Activated CD4-positive, alpha-beta memory T cell treated with anti-CD3 and anti-CD28 coated beads, Interleukin-2, amount 10 ng/mL, durations not matched to agents 7 days and 5 days (primary cell): ENCODE measurements at places on chromosomes 13 and 19. TPM values are rescaled to one million over a fixed set of nuclear protein-coding genes. Genes with fewer than 3 reads are reported as not detected.

The MLLT1 gene
- 37.2 TPM for total RNA-seq

The ARHGEF1 gene
- total RNA-seq = 657 TPM

The ZBTB32 gene
- 94.8 TPM for total RNA-seq

The SOX21 gene
- not detected for total RNA-seq

The PSG11 gene
- not detected for total RNA-seq

The RTBDN gene
- not detected for total RNA-seq

The DPF1 gene
- total RNA-seq = 0.55 TPM

The ACTMAP gene
- total RNA-seq = 18.1 TPM

The VSTM2B gene
- total RNA-seq = not detected

The ZNF613 gene
- total RNA-seq = 8.1 TPM

The DNASE2 gene
- total RNA-seq = 37.6 TPM

The LRFN3 gene
- total RNA-seq = 17.0 TPM

The ZNF66 gene
- 6.0 TPM for total RNA-seq

The EEF2 gene
- 1,543 TPM for total RNA-seq

- DNase-seq = no peak
These were observed 154.1 kb downstream of the DCLK1 start for GRCh38 chr13:35977060-35977459.

- DNase-seq = no peak
These were observed 11.2 kb upstream of the GNA15 start for GRCh38 chr19:3124630-3125029.

DNA sequence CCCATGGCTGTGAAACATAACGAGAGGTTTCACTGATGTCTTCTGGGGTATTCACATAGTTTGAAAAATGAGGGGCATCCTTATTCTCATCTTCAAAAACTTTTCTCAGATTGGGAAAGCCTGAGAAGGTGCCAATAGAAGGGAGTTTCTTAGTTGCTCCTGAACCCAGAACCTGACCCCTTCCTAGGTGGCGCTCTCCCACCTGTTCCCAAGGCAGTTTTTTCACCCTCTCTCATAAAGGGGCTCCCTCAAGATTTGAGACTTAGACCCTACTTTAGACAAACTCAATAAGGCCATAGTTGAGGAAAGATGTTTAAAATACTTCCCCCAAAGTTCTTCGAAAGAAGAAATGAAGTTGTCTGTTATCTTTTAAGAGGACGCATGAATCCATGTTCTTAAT lies 142.2 kb downstream of the FGF9 start:
- DNase-seq = no peak

DNA sequence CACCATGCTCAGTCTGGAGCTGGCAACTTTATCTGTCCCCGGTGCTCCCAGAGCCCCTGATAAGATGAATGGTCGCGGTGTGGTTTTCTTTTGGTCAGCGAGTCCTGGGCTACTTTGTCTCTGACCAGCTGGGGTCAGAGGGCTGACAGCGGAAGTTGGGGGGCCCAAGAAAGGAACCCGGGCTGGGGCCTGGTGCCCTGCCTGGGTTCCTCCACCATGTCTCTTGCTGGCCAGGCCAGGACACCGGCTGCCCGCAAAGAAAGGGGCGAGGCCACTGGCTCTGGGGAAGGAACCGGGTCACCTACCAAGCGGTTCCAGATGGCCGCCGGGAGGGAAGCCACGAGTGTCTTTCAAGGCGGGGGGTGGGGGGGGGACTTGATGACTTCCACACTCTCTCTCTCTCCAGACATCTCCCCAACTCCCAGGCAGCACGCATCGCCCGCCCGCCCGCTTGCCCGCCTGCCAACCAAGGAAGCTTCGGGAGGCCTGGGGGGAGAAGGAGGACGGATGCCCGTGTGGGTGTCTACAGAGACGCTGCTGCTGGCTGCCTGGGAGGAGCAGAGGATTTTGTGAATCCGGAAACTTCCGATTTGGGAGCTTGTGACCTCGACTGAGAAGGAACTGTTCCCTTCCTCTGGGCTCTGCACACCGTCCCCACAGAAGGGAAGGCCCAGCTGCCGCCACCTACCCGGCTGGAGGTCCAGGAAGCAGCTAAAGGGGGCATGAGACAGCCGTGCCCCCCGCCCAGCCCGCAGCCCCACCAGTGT lies 1.1 kb downstream of the PIP5K1C start:
- peak; percentile 24 for DNase-seq

DNA sequence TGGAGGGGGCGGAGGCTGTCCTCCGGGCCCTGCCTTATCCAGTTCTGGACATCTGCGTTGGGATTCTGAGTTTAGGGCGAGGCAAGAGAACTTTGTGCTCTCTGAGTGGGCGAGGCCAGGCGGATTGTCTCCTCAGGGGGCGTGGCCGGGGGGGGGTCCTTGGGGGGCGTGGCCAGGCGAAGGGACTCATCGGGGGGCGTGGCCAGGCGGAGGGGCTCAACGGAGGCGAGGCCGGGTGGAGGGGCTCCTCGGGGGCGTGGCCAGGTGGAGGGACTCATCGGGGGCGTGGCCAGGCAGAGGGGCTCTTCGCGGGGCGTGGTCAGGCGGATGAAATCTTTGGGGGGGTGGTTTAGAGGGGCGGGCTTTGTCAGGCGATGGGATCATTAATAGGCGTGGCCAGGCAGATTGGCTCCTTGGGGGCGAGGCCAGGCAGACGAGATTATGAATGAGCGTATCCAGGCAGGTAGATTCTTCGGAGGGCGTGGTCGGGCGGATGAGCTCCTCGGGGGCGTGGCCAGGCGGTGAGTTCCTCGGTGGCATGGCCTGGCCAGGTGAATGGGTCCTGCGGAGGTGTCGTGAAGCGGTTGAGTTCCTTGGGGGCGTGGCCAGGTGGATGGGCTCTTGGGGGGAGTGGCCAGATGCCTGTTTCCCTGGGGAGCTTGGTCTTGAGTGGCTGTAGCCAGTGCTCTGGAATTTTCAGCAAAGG lies 10.3 kb upstream of the CACNG7 start:
- DNase-seq = peak; percentile 17

GRCh38 chr19:52603558-52604207 lies 33.6 kb downstream of the ZNF701 start:
- no peak for DNase-seq

DNA sequence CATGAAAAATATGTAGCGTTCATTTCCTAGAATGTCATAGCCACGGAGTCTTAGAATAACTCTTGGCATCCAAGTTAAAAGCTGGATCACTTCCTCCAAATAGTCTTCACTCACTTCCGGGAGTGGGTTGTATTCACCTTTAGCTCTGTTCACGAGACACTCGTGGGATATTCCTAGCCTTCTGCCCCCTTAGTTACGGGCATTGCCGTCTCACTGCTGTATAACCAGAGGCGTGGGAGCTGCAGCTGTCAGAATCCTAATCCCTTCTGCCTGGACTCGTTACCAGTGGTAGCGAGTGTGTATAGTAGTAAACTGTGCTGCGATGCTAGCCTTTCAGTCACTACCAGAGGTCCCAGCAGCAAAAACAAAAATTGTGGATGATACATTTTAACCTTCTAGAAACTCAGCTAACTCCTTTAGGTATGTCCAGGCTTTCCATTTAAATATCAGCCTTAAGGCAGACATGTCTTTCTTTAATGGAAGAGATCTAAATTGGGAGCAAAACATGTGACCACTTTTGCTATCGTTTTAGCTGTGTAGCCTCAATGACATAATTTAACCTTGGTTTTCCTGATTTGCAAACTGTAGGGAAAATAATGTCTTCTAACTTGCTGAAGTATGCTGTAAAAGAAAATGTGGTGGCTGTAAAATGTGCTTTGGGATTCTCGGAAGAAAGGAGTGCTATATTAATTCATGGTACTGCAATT lies 34.1 kb downstream of the ERCC5 start:
- no peak for DNase-seq

GRCh38 chr13:113387396-113387795 lies 23.5 kb upstream of the GRTP1 start:
- no peak for DNase-seq

GRCh38 chr19:17340302-17340870 lies 3.0 kb downstream of the GTPBP3 start:
- no peak for DNase-seq

GRCh38 chr19:28465371-28466086 lies 747.4 kb downstream of the UQCRFS1 start:
- no peak for DNase-seq

DNA sequence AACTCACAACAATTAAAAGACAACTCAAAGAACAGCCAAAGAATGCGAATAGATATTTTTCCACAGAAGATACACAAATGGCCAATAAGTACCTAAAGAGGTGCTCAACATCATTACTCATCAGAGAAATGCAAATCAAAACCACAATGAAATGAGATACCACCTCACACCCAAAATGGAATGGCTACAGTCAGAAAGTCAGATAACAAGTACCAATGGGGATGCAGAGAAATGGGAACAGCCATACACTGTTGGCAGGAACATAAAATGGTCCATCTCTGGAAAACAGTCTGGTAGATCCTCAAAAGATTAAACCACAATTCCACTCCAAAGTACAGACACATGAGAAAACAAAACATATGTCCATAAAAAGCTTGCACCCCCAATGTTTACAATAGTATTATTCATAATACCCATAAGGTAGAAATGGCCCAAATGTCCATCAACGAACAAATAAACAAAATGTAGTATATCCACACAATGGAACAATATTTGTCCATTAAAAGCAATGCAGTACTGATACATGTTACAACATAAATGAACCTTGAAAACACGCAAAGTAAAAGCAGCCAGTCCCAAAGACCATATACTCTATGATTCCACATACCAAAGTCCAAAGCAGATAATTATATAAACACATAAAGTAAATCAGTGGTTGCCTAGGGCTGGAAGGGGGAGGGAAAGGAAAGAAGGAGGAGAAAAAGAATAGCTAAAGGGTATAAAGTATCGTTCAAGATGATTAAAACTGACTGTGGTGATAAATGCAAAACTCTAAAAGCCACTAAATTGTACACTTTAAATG lies 19.6 kb downstream of the USP12 start:
- DNase-seq = no peak

- no peak for DNase-seq
These were observed 67.5 kb downstream of the ZNF98 start for GRCh38 chr19:22354665-22355064.

DNA sequence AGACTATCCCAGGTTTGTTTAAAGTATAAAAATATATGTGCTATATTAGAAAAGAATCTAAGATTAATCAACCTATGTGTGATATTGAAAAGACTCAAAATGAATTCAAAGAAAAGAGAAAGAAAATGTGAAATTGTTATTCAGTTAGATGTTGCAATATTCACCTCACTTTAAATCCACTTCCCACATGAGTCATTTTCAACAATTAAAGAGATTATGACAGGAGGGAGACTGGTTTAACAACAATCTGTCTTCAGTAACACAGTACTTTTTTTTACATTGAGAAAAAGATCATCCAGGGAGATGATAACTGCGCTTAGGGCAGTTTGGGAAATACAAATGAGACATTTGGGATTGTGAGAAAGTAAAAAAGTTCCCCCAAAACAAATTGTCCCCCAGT lies 1246.2 kb downstream of the SLITRK1 start:
- no peak for DNase-seq

DNA sequence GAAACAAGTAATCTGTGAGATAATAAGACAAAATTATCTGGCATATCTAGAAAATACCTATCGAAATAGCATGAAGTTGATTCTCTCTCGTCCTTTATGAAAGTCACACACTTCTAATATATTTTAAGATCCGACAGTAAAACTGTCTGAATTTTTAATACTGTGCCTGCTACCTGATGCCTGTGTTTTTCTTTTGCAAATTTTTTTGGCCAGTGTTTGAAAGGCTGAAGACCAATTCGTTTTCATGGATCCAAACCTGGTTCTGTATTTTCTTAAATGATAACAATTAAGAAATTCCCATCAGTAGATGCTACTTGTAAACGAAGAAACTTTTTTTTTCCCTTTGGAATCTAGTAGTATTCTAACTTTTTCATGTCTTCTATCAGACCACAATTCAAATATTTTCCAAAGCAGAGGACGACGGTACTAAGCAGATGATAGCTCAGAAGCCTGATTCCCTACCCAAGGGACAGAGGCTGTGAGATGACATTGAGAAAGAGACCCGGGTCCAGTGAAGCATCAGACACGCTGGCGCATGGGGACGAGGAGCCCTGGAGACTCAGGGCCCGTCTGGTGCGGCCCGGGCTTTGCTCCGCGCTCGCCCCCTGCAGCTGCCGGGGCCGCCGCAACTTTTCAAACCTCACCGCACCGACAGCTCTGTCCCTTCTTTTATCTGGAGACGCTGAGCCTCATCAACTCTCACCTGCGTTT lies 49.5 kb upstream of the PABPC3 start:
- DNase-seq = no peak

DNA sequence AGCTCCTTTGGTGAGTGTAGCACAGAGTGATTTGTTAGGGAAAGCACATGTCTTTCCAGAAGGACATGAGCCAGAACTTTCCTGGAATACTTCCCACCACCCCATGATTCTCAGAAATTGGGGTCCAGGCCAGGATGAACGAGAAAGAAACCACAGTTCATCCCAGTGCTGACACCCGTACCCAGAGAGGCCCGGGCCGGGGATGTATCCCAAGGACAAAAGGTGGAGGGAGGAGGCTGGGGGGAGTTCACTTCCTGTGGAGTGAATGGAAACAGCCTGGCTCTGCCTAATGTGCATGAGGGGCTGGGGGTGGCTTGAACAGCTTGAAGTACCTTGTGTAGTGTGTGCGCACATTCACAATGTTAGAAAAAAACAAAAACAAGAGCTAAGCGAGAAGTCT lies 47.5 kb downstream of the CDADC1 start:
- no peak for DNase-seq

- DNase-seq = no peak
These were observed 47.2 kb upstream of the EPHX3 start for GRCh38 chr19:15279326-15279904.

GRCh38 chr13:35345992-35346391 lies 130.5 kb downstream of the MAB21L1 start:
- no peak for DNase-seq

DNA sequence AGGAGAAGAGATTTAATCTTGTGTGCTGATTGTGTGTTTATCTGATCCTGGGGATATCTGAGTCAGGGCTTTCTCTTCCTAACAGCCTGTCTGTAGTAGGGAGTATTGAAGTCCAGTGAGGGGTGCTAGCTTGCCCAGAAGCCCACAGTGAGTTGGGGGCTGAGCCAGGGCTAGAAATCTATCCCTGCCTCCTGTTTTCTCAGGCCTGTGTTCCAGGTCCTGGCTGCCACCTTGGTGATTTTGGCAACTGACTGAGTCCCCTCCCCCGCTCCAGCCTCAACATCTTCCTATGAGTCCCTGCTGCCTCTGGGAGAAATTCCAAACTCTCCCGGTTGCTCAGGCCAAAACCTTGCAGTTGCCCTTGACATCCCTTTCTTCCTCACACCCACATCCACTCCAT lies 7.7 kb upstream of the NOVA2 start:
- DNase-seq = no peak

GRCh38 chr13:113953561-113953960 lies 20.3 kb downstream of the C13orf46 start:
- DNase-seq = no peak
